Stimulated activated naive B cell treated with anti-CD40 and anti-IgM and Interleukin-4, amounts not matched to agents 10 μg/mL and 1 μg/mL and 100 μg/mL, for 72 hours (primary cell): ENCODE measurements at places on chromosomes 3 and 15.

GRCh38 chr3:16331319-16331883 is 66.4 kb downstream of the OXNAD1 start:
- DNase-seq, result no peak

DNA sequence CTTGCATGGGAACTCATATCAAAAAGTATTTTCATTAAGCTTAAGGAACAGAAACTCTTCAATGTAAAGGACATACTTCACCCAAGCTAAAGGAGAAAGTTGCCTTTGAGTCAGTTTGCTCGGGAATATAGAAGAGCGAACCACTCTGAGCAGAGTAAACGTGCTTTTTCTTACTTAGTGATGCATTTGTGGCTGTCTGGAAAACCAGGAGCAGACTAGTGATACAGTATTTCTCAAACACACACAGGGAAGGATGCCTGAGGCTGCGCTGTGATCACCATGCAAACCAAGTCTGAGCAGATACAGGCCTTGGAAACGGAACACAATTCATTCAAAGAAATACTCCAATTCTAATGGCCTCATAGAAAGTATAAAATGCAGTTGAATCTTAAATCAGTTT is 121.0 kb upstream of the CDIN1 start:
- DNase-seq, result no peak

- no peak for DNase-seq
Measured at GRCh38 chr15:71501344-71502076, 308.8 kb upstream of the NR2E3 start.

DNA sequence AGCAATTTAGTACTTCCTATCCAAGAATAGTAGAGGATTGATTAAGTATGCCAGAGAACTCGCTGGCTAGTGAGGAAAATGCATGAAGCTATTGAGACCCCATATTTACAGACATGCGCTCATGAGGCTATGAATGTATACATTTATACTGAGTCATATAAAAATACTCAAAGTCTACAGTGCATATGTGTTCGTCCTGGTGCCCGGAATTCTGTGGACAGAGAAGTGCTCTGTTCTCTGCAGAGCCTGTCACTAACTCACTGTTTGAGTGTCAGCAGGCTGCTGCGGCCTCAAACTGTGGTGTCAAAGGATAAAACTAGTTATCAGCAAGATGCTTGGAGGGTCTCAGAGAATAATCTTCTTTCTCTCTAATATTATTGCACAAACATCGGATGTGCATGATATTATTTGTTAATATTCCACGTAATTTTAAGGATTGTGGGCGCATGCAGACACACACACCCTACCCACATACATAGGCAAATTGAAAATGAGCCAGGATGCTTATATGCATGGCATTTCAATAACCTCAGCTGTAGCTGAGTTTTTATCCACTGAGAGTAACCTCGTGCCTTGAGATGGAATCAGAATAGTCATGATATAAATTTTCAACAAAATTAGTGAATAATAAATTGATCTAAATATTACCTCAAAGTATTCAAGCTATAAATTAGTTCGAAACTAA is 50.0 kb upstream of the TSC22D2 start:
- no peak for DNase-seq

GRCh38 chr15:90405055-90405607 is 17.1 kb downstream of the IQGAP1 start:
- DNase-seq, result no peak

- no peak for DNase-seq
Measured at GRCh38 chr15:50880651-50881114, 27.8 kb upstream of the AP4E1 start.

DNA sequence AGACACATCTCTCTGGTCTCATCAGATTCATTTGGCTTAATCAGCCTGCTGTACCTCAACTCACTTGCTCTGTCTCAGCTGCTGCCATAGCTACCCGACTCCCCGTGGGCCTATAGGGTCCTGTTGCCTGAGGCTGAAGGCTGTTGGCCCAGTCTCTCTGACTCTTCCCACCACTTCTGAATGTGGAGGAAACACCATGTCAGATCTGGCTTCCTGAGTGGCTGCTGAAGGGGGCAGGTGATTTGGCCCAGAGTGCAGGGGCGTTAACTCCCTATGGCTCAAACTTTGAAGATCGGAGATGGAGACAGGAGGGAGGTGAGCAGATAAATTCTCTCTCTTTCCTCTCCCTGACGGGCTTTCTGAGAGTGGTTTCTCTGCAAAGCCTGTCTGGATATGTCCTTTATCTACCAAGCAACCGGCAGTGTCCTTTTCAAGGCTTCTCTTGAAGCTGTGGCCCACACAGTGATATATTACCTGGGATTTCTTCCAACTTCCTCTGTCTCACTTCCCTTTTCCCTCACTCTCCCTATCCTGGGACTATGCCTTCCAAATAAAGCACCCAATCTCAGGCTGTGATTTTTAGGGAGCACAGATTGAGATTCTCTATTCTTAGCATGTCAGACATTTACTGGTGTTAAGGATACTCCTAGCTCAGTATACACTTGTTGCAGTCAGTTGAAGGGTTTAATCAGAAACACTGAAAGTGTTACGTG is 334.9 kb upstream of the TBC1D5 start:
- DNase-seq, result no peak

- DNase-seq, result no peak
Measured at GRCh38 chr3:62277986-62278385, 95.4 kb downstream of the FEZF2 start.

- no peak for DNase-seq
Measured at GRCh38 chr15:84807228-84807627, 9.9 kb upstream of the ALPK3 start.

DNA sequence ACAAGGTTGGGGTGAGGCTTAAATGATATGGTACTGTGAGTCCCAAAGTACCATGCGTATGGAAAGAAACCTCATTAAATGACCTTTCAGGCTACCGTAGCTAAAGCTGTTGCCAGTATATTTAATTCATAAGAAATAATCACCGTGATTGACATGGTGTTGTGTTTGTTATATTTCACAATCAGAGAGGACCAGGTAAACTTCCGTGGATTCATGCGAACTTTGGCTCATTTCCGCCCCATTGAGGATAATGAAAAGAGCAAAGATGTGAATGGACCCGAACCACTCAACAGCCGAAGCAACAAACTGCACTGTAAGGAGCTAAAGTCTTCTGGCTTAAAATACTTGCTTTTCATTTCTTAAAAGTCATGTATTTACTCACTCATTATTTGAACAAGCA is 31.5 kb downstream of the CHP1 start:
- no peak for DNase-seq

- DNase-seq, result no peak
Measured at GRCh38 chr15:25946241-25946805, 83.2 kb upstream of the ATP10A start.

- DNase-seq, result no peak
Measured at GRCh38 chr3:42537350-42537749, 34.9 kb downstream of the VIPR1 start.

- DNase-seq, result no peak
Measured at GRCh38 chr15:40937762-40938535, 8.8 kb downstream of the DLL4 start.

DNA sequence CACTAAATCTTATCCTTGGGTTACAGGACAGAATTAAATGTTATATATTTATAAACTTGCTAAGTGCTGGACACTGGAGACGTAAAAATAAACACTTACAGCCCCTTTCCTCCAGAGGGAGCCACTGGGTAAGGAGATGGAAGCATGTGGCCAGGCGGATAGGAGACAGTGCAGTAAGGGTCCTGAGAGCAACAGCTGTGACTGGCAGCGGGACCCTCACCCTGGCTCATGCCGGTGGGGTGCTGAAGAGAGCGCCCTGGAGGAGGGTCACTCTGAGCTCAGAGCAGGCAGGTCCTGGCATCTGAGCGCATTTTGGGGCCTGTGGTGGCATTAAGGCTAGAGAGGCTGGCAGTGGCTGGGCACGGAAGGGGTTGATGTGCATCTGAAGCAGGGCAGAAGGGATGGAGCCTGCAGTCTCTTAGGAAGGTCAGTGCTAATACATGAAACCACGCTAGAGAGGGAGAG is 16.0 kb downstream of the SEC61A1 start:
- DNase-seq, result peak; percentile 23

DNA sequence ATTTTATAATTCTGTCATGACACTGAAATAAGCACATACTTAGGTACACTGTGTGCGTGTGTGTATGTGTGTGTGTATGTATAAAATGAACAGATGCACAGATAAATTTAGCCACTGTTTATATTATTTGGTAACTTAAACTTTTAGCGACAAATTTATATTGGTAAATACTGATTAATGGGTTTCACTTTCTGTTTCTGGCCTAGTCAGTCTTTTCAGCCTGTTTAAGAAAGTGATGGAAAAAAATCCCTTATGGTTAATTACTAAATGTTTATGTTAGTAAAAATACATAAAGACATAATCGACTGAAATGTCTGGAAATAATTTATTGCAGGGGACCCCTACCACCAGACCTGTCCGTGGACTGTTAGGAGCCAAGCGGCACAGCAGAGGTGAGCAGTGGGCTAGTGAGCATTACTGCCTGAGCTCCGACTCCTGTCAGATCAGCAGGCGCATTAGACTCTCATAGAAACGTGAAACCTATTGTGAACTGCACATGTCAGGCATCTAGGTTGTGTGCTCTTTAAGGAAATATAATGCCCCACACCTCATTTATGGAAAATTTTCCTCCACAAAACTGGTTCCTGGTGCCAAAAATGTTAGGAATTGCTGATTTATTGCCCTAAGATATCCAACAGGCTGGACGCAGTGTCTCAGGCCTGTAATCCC is 717.4 kb downstream of the SI start:
- DNase-seq, result no peak

DNA sequence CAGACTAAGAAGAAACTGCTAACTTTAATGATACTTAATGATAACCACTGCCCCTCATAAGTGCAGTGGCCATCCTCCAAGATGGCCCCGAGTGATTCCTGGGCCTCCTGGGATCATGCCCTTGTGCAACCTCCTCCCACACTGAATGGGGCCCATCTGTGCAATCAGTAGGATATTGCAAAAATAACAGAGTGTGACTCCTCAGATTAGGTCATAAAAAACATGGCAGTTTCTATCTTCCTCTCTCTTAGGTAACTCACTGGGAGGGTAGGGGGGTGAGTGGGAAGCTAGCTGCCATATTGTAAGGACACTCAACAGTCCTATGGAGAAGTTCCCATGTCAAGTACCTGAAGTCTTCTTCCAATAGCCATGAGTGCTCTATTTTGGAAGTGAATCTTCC is 173.0 kb downstream of the SHQ1 start:
- DNase-seq, result no peak

GRCh38 chr3:50571486-50571885 is 2.2 kb downstream of the HEMK1 start:
- no peak for DNase-seq

DNA sequence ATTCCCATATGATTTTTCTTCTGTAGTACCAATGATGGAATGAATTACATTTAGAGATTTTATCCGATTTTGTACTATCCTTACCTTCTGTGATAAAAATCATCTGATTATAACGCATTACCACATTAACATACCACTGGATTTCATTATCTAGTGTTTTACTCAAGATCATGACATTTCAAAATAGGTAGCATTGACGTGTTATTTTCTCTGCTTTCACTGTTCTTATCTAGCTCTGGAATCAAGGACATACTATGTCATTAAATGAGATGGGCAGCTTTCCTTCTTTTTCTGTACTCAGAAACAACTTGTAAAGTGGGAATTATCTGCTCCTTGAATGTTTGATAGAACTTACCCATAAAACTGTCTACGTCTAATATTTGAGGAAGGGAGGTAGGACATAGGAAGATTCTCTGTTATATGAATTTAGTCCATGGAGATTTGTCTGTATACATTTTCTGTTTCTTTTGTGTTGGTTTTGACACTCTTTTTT is 183.7 kb upstream of the NR2E3 start:
- DNase-seq, result no peak

DNA sequence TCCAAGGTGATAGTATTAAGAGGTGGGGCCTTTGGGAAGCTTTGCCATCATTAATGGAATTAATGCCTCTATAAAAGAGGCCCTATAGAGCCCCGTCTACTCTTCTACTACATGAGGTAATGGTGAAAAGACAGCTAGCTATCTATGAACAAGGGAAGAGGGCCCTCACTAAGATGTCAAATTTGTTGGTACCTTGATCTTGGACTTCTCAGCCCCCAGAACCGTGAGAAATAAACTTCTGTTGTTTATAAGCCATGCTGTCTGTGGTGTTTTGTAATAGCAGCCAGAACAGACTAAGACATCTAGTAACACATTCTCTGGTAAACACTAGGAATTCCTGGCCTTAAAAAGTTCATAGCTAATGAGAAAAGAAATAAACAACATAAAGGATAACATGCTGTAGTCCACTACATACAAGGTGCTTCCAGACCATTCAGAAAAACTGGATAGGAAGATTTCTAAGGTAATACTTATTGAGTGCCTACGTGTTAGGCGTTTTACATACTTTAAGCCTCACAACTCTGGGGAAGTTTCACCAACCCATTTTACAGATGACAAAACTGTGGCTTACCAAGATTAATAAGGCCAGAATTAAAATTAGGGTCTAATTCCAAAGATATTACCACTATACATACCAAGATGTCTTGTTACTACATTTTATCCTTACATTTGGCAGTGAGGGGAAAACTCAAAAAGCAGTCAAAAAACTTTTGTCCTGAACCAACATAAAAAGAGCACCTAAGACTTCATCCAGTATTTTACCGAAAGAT is 3.2 kb downstream of the UBE3A start:
- DNase-seq, result no peak
